NCI-H2029 treated with DMSO at 0.1 percent for 48 hours (cell line): ENCODE measurements at places on chromosomes 1 and 21.

DNA sequence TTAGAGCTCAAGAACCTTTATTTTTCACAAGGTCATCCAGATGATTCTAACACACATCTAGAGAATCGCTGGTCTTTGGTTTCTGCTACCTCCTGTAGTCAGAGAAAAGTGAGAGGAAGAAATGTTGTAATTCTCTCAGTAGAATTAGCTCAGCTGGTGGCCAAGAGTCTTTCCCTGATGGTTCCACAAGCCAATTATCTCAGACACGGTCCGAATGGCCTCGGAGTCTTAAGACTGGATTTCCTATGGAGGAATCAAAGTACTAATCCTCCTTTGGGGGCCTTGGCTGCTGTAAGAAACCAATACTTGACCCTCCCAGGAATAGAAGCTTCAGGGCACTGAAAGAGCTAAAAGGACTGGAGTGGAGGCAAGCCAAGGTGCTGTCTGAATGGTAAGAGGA lies 1.8 kb downstream of the TMEM81 start:
- no peak for DNase-seq

- DNase-seq = no peak
Observed at GRCh38 chr1:241714321-241715218, 62.5 kb downstream of the WDR64 start.

DNA sequence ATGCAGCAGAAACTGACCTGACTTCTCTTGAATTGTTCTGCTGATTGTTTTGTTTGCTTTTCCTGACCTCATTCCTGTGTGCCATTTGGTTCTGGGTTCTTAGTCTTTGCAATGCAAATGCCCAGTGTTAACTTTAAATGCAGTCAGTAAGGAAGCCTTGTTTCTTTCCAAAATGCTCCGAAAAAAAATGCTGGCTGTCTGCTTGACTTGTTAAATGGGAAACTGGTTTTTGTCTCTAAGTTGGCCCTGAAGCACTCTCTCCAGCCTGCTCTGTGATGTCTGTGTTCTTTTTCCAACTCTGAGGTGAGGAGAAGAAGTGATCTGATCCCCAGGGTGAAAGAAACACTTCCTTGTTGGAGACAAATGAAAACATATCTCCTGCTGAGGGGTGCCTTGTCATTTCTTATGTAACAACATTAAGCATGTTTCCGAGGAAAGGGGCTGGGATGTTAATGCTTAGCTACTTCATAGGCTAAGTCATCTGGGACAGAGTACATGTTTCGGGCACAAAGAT lies 256.3 kb upstream of the ADGRL4 start:
- no peak for DNase-seq

GRCh38 chr1:188427642-188428041 lies 1598.9 kb downstream of the PLA2G4A start:
- no peak for DNase-seq

DNA sequence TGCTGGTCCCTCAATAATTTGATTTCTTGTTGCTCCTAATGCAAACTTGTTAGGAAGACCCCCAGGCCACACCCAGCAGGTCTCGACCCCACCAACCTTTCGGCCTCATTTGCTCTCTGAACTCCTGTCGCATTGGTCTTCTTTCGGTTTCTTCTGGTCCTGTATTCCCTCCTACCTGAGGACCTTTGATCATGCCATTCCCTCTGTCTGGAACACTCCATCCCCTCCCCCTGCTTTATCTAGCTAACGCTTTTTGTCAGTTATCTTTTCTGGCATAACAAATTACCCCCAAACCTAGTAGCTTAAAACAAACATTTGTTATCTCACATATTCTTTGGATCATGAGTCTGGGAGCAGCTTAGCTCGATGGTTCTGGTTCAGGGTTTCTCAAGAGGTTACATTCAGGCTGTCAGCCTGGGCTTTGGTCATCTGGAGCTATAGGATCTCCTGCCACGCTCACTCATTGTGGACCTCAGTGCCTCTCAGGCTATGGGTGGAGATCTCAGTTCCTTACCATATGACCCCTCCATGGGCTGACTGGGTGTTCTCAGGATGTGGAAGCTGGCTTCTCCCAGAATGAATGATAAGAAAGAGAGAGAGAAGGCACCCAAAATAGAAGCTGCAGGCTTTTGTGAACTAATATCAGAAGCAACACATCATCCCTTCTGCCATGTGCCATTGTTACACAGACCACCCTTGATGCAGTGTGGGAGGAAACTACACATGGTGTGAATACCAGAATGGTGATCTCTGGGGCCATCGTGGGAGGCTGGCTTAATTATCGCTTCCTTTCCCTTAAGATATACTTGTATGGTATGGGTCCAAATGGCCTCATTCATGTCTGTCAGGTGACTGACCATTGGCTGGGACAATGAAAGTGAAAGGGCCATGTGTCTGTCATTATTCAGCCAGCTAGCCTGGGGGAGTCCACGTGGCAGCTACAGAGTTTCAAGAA lies 29.1 kb upstream of the BCAR3 start:
- no peak for DNase-seq

DNA sequence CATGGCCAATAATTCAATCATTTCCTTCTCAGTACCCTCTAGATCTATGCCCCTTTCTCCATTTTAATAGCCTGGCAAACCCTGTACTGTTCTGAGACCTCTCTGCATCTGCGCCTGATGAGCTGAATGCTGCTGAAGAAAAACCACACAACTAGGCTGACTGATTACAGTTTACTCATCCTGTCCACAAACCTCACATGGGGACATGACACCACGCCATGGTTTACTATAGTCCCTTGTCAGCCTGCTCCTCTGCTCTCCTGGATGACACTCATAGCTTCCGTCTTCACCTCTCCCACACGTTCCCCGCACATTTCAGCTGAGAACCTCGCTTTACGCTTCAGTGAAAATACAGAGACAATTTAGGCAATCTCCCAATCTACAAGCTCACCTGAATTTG lies 59.7 kb downstream of the DESI2 start:
- DNase-seq = no peak

DNA sequence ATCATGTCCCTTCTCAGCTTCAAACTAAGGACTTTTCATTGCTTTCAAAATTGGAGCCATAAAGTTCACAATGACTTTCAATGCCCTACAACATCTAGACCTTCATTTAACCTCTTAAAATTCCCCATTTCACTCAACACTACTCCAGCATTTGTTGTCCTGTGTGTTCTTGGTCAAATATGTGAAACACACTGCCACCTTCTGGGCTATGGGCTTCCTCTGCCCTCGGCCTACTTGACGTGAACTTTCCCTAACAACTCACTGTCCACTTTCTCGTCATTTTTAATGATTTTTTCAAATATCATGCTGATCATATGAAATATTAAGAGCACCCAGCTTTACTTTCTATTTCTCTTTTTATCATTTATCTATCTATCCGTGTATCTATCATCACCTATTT lies 2018.4 kb downstream of the NCAM2 start:
- peak; percentile 21 for DNase-seq

GRCh38 chr1:98201666-98202081 lies 280.8 kb upstream of the DPYD start:
- no peak for DNase-seq

GRCh38 chr21:32411350-32412161 lies 950 bp upstream of the EVA1C start:
- DNase-seq = no peak

GRCh38 chr1:198156111-198156744 lies 570 bp upstream of the NEK7 start:
- peak; percentile 32 for DNase-seq

GRCh38 chr1:199173356-199173755 lies 534.5 kb downstream of the PTPRC start:
- no peak for DNase-seq
